ENCODE measurements at places on chromosomes 13 and 19. TPM values are rescaled to one million over a fixed set of nuclear protein-coding genes. Genes with fewer than 3 reads are reported as not detected.
A peak's percentile ranks its signal among the peaks of the same experiment; 100 is the strongest.

- DNase-seq: no peak
Measured at GRCh38 chr19:3491396-3492119, 8.3 kb upstream of the SMIM44 start.

DNA sequence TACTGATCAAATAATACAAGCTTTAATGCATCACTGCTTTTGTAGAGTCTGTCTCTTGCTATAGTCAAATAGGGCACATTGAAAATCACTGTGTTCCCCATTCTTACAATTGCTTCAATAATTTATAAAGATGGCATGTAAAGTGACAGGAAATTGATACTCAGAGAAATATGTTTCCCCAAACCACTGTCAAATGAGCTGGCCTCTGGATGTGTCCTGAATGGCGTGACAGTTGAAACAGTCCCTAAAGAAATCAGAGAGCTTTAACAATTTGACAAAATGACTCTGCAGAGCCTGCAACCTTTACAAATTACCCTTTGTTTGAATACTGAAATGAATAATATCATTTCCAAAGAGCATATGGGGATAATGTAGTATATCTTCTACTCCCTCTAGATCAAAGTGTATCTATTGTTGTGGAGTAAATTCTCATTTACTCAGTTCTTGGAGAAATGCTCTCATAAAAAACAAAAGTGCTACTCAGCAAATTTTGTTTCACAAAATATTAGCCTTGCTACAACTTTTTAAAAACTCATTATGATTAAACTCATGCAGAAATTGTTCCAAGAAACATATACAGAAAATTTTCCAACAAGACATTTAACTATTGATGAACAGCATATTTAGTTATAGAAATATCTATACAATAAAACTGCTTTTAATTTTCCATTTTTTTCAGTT, 763.2 kb upstream of the SPRY2 start:
- no peak for DNase-seq

GRCh38 chr19:54792814-54793213, 10.6 kb upstream of the KIR2DL4 start:
- no peak for DNase-seq

GRCh38 chr19:49690656-49691242, at the start of gene CPT1C:
TSS of gene CPT1C (plus strand) at chr19:49691116. CDS start at chr19:49692253, 1,137 bp downstream.
- DNase-seq: peak; percentile 69

- DNase-seq: no peak
Measured at GRCh38 chr13:40175639-40176038, 490.8 kb downstream of the FOXO1 start.

DNA sequence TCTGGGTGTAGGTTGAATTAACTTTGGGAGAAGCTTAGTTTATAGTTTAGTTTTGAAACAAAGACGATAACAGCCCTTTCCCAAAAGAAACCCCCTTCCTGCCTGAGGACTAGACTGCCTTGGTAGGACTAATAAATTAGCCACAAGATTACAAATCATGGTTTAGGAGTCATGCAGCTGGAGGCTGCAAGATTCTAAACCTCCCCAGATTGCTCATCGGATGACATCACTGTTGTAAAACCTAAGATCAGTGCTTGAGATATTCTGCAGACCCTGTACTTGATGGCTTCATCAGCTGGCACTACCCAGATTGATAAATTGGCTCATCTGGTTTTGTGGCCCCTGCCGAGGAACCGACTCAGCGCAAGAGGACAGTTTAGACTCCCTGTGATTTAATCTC, 35.9 kb upstream of the MPHOSPH8 start:
- DNase-seq: peak; percentile 28

DNA sequence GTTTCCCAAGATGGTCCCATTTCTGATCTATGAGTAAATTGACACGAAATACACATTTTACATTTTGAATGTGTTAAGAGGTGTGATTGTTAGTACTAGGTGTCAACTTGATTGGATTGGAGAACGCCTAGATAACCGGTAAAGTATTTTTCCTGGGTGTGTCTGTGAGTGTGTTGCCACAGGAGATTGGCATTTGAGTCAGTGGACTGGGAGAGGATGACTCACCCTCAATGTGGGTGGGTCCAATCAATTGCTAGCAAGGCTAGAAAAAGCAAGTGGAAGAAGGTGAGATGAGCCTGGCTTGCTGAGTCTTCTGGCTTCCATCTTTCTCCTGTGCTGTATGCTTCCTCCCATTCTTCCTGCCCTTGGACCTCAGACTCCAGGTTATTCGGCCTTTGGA, 960.7 kb upstream of the PCDH9 start:
- peak; percentile 78 for DNase-seq

DNA sequence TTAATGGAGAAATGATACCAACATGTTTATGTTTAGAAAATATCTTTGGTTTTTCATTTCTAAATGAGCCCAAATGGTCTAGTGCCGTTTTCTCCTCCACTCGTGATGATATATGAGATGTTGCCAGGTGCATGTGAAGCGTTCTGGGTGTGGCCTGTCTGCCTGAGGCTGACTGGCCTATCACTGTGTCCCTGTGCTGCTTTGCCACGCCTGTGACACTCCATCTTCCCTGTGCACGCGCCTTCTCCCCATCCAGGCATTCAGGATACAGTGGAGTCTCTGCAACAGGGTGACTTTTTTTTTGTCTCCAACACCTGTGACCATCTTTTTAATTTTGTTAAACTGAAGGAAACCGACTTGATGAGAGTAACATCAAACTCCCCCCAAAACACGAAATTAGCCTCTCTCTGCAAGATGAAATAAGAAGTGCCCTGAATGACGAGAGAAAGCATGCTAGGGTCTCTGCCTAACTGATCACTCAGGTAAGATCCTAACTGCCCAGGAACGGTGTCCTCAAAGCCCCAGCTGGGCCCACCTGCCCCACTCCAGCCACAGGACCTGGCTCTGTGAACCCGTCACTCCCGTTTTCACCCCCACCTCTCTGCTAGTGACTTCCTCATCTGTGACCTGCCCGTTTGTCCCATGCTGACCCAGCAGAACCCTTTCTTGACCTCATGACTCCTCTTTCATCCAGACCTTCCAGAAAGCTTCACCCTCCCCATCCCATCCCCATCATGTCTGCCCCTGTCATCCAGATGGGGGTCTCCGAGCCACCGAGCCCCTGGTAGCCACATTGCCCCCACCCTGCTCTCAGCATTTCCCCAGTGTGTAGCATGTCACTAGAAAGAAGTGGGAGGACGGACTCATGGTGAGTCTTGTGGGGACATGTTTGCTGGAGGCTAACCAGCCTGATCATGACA, 33.2 kb upstream of the TFDP1 start:
- DNase-seq: no peak

GRCh38 chr13:112972867-112973576, 4.0 kb downstream of the MCF2L start:
- DNase-seq: peak; percentile 40

DNA sequence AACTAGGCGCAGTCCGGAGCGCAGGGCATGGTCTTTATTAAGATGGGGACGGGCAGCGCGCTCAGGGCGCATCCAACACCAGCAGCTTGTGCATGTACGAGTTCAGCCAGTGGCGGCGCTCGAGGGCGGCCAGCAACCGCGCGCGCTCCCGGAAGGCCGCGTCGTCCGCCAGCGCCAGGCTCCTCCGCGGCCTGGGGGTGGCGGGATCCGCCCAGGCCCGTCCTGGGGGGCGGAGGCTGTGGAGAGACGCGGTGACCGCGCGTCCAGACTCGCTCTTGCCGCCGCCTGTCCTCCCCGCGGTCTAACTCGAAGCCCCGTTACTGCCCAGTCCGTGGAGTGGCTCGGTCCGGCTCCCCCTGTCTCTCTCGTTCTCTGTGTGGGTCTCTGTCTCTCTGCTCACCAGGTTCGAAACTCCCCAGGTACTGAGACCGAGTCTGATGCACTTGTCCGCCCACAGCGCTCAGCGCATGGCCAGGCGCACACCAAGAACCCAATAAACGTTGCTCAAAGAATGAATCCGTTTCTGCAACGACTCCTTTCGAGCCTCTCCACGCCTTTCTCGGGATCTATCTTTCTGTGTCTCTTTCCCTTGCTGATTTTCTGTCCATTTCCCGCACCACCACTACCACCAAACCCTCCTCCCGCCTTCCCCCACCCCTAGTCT, 702 bp downstream of the PTH2 start:
- DNase-seq: no peak

GRCh38 chr19:41424335-41425173, 2.6 kb downstream of the B3GNT8 start:
- DNase-seq: no peak

GRCh38 chr19:49335071-49335783, at the start of gene CD37:
TSS of gene CD37 (plus strand) at chr19:49335406. CDS start at chr19:49335541, 135 bp downstream.
- no peak for DNase-seq

DNA sequence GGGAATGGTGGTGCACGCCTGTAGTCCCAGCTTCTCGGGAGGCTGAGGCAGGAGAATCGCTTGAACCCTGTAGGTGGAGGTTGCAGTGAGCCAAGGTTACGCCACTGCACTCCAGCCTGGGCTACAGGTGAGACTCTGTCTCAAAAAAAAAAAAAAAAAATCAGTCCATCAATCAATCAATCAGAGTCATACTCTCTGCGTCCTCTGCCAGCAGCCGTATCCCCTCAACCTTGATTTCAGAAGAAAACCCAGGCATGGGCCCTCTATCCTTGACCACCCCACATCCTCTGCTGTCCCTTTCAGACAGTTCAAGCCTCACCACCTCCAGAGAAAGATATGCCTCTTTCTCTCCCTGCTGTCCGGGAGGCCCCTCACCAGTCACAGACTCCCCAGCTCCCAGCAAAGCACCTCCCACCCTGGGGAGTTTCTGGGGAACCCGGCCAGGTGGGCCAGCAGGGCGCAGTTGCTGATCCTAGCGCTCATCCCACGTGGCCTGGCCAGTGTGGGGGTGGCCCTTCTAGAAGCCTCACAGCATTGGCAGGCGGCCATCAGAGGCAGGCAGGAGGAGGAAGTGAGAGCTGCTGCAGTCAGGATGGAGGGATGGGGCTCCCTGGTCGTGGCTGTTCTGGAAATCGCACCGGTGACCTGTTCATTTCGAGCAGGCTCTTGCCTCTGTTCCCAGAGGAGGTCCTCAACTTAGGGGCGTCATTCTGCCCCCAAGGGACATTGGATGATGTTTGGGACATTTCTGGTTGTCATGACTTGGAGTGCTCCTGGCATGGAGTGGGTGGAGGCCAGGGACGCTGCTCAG, 10.2 kb upstream of the JSRP1 start:
- DNase-seq: peak; percentile 83

- DNase-seq: peak; percentile 54
Measured at GRCh38 chr13:43783820-43784219, 3.0 kb downstream of the ENOX1 start.

Gene CYP4F2
- total RNA-seq: not detected

Gene TINCR
- total RNA-seq: not detected

Gene SHC2
- total RNA-seq: 0.29 TPM
